ENCODE measurements at places on chromosomes 6 and 20.

DNA sequence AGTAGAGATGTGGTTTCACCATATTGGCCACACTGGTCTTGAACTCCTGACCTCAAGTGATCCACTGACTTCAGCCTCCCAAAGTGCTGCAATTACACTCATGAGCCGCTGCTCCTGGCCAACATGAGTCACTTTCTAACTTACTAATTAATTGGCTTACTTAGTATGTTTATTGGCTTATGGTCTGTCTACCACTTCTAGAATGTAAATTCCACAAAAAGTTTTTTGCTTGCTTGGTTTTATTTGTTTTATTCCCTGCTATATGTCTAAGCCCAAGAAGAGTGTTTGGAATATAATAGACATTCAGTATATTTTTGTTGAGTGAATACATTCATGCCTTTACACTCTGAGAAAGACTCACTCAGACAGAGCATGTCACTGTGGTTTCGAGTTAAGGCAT, 86.0 kb downstream of the SAMD3 start:
- DNase-seq, result no peak

DNA sequence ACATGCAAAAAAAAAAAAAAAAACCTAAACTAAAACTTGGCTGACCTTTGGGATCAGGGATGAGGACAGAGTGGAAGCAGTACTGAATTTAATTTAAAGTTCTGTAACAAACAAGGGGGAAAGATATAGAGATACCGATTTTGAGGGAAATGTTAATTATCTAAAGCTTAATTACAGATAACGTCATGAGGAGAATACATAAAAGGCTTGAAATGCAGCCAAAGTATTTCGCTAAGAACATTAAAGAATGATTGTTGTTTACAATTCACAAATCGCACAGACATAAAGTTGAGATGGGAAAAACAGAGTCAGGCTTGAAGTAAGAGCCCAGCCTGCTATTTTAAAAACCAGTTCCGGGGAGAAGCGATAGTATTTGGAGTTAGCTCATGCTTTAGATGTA, 208.0 kb upstream of the SASH1 start:
- DNase-seq, result no peak

- DNase-seq, result no peak
Observed at GRCh38 chr6:168590406-168590805, 149.4 kb downstream of the SMOC2 start.

DNA sequence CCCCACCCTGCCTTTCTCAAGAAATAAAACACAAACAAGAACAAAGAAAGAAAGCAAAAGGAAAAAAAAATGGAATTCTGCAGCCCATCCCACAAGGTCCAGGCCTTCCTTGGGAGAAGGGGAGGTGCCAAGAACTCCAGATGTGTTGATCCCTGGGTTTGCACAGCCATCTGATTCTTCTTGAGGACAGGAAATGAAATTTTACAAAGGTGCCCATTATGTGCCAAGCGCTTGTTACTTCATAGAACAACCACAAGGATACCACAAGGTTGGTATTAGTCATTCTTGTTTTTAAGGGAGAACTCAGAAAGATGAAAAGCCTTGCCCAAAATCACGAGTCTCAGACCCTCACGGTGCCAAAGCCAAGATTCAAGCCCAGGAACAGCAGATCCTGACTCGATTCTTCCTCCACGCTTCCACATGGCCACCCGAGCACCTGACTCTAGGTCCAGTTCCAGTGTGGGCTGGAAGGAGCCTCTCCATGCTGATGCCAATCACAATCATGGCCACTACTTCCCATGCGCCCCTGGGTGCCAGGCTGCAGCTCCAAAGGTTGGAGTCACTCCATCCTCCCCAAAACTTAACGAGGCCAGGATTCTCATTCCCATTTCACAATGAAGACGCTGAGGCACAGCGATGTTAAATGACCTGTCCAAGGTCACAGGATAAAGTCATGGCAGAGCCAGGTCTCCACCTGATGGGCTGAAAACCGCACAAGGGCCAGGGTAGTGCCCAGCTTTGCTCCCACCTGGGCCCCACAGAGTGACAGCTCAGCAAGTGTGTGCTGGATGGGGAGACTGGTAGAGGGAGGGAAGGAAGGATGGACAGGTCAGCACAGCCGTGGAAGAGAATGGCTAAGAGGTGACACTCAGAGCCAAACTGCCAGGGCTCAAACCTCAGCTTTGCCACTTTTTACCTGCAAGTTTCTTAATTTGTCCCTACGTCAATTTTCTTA, 66.7 kb upstream of the TOP1 start:
- no peak for DNase-seq

- no peak for DNase-seq
Observed at GRCh38 chr20:6495907-6496306, 271.6 kb upstream of the BMP2 start.

DNA sequence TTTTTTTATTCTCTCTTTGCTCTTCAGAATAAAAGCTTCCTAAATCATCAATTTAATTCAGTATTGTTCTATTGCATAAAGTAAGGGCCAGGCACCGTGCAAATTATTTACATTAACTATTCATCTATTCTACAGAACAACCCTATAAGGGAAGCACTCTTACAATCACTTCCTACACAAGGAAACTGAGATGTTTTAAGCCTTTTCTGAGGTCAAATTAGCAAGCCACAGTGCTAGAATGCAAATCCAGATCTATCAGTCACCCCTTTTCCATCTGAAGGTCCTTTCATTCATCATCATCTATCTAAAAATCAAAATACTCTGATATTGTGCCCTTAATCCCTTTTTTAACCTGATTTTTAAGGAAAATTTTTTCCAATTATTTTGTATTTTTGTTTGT, 31.2 kb downstream of the FRK start:
- no peak for DNase-seq

GRCh38 chr20:46119028-46119546, 973 bp downstream of the CD40 start:
- DNase-seq, result no peak

DNA sequence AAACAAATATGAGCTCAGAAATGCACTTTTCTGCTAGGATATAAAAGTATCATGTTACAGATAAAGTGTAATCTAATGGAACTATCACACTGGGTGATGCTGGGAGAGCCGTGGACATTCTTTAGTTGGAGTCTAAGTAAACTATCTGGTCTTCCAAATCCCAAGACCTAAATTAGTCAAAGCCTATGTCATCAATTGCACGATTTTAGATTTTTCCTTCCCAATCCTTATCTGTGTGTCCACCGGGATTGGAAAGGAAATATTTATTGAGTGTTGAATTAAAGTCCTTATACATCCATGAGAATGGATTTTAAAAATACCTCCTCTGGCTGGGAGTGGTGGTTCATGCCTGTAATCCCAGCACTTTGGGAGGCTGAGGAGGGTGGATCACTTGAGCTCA, 19.6 kb upstream of the MRAP2 start:
- no peak for DNase-seq

DNA sequence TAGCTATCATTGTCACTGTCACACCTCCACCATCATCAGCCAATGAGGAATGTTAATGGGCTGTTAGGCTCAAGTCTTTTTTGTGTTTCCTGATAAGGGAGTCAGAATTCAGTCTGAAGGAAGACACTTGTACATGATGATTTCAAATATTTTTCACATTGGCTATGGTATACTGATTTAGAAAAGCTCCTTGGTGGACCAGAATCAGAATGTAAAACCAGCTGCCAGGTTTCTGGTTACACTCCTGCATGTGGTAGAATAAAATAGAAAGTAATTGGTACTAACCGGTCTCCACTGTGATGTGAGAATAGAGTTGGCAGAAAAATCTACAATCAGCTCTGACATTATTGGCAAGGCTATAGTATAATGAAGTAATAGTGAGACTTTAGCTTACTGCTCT, 10.7 kb downstream of the COL9A1 start:
- DNase-seq, result no peak

- no peak for DNase-seq
Observed at GRCh38 chr6:2651961-2652360, 98.8 kb downstream of the MYLK4 start.

GRCh38 chr20:63232235-63233060, 3.3 kb upstream of the BIRC7 start:
- DNase-seq, result no peak

GRCh38 chr20:7967199-7967844, 27.1 kb upstream of the HAO1 start:
- DNase-seq, result no peak

DNA sequence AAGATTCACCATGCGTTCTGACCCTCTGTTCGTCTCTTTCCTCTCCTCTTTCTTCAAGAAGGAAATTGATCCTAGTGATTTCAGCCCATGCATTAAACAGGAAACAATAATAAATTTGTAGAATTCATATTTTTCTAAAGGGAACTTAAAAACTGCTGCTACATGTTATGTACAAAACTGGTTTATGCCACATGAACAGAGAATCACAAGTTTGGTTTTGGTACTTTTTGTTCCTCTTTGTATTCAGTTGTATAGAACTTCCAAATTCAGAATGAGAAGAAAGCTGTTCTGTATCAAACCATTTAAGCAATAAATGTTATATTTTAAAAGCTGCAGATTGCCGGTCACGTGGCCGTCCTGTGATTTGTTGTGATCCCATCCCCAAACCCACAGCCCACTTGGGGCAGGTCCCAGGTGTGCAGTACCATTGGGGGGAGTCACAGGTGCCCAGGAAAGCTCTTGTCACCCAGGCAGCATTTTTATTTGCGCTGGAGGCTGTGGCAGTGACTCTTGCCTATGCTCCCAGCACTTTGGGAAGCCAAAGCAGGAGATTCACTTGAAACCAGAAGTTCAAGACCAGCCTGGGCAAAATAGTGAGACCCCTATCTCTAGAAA, 61.2 kb downstream of the SSR1 start:
- DNase-seq, result no peak

GRCh38 chr6:55456016-55456415, 123.0 kb downstream of the HMGCLL1 start:
- no peak for DNase-seq

- DNase-seq, result peak; percentile 55
Observed at GRCh38 chr20:62768551-62769287, 27.6 kb upstream of the MRGBP start.

- no peak for DNase-seq
Observed at GRCh38 chr6:115323001-115323400, 737.7 kb downstream of the FRK start.

DNA sequence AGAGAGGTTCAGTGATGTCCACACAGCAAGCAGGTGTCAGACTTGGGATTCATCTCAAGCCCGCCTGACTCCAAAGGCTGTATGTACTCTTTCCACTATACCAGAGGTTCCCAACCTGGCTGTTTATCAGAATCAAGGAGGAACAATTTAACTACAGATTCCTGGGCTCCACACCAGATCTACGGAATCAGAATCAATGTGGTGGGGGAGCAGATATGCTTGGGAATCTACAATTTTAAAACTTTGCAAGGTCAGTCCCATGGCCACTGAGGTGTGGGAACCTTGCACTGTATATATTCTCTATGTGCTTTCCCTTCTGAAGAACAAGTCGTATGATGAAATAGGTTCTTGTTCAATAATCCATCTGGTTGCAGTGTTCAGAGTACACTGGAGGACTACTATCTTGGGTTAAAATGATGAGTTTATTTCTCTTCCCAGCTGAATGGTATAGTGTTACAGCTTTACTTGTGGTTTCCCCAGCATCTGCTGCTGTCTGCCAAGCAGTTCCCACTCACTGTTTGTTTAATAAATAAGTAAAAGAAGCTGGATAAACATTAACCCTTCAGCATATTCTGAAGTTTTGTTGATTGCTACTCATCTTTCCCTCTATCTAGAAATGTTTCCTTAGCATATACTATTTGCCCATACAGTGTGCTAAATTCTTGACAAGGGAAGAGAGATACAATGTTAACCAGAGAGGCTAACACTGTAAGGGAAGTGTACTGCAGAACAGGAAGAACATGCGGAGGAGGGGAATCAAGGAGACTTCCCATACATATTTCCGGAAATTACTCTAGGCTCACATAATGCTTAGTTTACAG, 9.9 kb downstream of the TTI1 start:
- peak; percentile 12 for DNase-seq

GRCh38 chr6:87277123-87277522, 45.3 kb upstream of the SMIM8 start:
- no peak for DNase-seq

DNA sequence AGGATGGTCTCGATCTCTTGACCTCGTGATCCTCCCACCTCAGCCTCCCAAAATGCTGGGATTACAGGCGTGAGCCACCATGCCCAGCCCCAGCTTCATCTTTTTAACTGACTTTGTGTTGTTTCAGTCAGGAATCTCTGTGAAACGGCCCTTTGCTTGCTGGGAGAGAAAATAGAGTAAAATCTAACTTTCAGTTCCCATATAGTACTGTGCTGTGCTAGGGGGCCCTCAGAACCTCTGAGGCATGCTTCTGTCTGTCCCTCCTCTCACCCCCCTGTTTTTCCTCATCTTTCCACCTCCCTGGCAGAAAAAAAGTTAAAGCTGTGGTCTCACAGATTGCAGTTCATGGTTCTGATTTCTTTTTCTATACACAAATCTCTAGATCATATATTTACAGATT, 48.4 kb downstream of the LRP11 start:
- no peak for DNase-seq

DNA sequence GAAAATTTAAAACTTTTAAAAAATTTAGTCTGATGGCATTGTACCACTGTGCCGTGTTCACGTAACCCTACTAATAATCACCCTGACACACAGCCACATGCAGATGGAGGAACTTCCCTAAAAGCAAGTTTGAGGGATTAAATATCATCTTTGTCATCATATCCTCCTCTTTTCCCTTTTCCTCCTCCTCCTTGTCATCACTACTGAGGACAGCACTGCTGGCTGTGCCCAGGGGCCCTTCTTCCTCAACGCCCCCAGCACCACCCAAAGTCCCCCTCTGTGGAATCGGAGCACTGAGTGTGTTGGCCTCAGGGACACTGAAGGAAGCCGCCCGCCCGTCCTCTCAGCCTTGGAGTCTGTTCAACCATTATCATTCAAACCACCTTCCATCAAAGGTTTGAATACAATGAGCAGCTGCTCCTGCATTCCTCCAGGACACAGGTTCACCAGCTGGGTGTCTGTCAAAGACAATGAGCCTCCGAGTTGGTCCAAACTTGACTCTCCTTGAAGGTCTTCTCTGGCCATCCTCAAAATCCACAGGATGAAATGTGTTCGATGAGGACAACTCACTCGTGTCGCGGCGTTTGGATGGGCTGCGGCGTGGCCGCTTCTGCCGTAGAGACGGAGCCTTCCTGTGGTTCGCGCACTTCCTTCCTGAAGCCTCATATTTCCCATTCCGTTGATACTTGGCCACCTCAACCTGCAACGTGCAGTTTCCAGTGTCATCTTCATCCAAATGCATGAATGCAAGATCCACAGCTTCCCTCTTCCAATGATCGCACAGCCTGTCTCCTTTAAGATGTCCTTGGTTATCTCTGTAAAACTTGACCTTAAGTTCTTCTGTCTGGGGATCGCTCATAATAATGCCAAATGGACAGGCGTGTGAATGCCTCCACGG, 23.3 kb downstream of the NQO2 start:
- no peak for DNase-seq

DNA sequence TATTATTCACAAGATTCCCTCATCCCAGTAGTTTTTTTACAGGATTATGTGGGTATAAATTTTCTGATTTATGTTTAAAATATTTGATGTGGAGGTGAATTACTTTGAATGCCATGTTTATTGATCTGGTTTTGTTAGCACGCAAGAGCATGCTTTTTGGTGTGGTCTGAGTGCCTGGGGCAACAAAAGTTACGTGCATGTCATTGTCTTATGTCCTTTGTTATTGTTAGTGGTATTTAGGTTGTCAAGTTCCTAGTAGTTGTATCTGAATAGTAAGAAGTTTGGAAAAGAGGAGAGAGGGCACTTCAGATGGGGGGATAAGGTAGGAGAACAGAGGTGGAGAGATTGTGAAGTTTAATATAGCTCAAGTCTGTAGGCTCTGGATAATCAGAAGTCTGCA, 95.0 kb downstream of the ATRN start:
- no peak for DNase-seq

GRCh38 chr6:13846841-13847240, 32.5 kb upstream of the MCUR1 start:
- DNase-seq, result no peak
